ENCODE measurements at places on chromosomes 16 and 17.

DNA sequence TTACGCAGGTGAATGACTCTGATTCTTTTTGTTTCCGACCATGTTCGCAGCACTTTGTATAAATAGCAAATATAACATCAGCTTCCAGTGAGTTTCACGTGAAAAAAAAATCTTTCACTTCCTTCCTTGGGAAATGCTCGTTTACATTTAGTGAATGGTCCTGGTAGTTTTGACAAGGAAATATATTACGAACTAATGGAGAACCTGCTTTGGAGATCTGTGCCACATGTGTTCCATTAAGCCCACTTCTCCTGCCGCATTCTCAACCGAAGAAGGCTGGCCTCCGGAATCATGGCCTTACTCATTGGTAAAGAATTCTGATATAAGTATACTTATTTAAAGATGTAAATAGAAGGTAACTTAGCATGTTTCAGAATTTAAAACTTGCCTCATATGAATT is 3.6 kb downstream of the CRAMP1 start:
- no peak for DNase-seq

DNA sequence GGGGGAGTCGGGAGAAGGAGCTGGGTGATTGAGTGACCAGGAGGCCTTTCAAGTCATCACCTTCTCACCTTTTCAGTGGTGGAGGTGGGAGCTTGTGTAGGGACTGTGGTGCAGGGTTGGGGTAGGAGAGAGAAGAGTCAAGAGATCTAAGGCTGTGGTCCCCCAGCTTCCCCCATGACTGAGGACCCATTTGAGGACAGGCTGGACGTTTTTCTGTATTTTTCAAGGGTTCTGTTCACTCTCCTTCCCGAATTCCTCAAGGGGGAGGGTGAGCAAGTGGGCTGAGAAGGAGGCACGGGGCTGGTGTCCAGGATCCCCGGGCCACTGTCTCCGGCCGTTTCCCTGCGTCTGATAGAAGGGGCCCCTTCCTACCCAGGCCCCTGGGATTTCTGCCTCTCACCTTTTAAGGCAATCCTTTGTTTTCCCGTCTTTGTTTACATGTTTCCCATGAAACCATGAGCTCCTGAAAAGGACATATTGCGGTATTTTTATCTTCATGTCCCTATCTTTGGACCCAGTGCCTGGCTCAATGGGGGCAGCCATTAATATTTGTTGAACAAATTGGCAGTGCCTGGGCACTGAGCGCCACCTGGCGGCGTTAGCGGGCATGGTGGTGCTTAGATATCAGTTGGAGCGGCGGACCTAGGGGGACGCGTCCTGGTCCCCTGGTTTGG is 9.2 kb upstream of the CD300A start:
- peak; percentile 84 for DNase-seq

GRCh38 chr16:9212621-9213020 is 121.2 kb downstream of the HAPSTR1 start:
- DNase-seq: no peak

DNA sequence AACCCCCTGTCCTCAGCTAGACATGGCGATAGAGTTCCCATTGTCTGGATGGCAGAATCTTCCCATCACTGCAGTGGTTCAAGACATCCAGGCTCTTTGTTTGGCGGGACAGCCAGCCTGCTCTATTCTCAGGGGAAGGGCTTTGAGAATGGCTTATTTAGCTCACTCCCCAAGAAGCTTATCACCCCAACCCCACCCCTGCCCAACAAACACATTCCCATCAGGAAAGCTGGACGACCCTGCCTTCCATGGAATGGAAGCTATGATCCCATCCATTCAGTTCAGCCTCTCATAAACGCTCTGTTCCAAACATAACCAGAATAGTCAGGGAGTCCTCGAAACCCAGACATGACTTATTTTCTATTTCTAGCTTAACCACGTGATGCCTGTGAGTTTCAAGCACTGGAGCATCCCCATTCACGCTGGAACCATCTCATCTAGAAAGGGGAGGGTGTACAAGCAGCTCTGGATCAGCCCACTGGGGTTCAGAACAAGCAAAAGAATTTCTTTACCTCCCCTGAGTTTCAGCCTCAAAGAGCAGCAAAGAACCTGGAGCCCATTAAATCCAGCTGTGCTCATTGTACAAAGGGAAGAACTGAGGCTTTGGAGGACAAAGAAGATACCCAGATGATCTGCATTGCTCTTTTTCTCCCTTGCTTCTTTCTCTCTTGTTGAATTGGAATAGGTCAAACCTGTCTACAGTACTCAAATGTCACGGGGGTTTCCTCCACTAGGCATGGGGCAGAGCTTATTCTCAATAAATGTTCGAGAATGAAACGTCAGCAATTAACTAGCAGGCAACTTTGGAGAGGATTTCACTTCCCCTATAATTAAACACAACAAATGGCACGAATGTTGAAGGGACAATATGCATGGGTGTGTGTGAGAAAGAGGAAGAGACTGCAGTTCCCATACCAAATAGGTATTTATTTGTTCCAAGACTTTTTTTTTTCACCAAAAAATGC is 93.1 kb downstream of the XYLT1 start:
- no peak for DNase-seq

DNA sequence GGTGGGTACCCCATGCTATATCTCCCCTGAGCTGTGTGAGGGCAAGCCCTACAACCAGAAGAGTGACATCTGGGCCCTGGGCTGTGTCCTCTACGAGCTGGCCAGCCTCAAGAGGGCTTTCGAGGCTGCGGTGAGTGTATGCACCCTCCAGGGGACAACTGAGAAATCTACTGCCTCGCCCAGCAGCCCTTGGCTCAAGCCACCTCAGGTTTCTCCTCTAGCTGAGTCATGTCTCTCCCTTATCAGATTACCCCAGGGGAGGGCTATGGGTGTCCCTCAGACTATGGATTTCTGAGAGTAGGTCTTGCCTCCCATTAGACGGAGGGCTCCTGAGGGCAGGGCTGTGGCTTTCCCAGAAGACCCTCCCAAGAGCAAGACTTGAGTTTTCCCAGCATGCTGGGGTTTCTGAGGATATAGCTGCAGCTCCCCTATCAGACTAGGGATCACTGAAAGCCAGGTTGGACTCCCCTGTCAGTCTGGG is 6.7 kb downstream of the NEK8 start:
- no peak for DNase-seq

DNA sequence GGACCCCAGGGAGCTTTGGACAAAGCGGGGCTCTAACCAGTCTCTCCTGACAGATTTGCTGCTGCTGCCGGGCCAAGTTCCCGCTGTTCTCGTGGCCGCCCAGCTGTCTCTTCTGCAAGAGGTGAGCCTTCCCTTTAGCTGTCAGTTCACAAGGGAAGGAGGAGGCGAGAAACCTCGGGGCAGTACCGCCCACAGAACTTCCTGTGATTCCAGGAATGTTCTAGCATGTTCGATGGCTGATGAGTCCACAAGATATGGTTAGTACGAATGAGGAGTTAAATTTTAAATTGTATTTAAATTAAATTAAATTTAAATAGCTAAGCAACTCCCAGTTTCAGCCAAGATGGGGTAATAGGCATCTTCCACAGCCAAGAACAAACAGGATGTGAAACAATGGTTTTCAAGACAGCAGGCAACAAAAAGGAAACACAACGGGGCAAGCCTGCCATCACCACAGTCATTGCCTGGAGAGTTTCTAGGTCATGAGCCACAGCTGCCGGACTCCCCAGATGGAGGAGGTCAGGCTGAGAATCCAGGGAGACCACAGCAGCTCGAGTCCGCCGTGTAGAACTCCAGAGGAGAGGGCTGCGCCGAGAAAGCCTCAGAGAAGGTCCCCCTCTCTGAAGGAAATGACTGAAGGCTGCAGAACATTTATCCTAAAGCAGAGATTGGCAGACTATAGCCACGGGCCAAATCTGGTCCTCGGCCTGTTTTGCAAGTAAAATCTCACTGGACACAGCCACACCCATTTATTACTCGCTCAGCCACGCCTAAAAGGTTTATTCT is 9.5 kb upstream of the TCF25 start:
- DNase-seq: no peak

DNA sequence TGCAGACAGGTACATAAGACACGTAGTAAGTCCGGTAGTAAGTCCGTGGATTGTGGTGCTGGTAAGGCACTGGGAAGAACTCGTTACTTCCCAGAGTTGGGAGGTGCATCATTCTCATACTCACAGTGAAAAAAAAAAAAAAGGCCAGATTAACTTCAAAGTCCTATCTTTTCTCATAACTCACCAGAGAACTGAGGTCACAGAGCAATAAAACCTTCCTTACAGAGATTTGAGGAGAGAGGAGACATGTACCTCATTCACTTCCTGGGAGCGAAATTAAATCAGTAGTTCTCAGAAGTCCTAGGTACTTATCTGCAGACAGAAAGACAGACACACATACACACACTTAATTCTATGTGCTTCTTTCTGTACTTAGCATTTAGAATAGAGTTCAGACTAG is 22.5 kb downstream of the MPHOSPH6 start:
- no peak for DNase-seq

GRCh38 chr17:7587420-7588151 is 2.3 kb downstream of the SOX15 start:
- no peak for DNase-seq

DNA sequence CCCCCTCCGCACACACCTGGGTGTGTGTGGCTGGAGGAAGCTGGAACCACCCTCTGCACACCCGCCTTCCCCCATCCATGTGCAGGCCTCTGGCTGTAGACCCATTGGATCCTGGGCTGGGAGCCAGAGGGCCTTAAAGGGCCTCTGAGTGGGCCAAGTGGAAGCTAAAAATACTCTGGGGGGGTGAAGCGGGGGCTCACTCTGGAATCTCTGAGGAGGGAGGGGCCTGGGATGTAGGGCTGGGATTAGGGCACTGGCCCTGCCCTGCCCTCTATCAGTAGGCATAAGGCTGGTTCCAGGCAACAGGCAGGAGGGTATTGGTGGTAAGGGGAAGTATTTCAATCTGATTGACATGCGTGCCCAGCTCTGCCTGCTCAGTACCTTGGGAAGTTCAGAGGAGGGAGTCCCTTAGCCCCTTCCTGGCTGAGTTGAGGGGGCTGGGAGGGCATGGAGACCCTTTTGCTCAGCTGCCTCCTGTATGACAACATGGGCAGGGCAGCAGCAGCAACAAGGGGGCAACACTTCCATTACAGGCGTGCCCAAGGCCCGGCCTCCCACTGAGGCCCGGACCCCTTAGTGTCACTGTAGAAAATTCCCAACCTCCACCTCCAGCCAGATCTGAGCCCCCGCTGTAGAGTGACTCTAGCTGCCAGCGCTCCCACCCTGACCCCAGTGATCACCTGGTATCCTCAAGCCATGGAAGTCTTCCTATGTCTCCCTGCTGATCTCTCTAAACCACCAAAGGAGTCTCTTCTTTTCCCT is 5.2 kb downstream of the ITGA3 start:
- peak; percentile 86 for DNase-seq

DNA sequence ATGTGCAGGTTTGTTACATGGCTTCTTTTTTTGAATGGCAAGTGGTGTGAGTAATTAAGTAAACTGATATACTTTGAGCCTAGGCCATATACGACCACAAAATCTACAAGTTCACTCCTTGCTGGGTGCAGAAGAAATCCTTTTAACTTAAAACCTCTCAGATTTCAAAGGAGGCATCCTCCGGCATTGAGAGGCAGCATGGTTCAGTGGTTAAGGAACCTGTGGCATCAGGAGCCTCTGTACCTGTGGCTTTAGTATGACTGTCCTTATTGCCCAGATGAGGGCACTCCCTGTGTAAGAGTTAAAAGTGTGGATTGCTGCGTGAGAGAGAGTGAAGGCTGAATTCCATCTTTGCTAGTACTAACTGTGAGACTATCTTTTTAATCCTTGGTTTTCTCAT is 3.3 kb downstream of the NLRP1 start:
- no peak for DNase-seq

GRCh38 chr17:78583091-78583490 is 5.9 kb upstream of the DNAH17 start:
- DNase-seq: no peak

DNA sequence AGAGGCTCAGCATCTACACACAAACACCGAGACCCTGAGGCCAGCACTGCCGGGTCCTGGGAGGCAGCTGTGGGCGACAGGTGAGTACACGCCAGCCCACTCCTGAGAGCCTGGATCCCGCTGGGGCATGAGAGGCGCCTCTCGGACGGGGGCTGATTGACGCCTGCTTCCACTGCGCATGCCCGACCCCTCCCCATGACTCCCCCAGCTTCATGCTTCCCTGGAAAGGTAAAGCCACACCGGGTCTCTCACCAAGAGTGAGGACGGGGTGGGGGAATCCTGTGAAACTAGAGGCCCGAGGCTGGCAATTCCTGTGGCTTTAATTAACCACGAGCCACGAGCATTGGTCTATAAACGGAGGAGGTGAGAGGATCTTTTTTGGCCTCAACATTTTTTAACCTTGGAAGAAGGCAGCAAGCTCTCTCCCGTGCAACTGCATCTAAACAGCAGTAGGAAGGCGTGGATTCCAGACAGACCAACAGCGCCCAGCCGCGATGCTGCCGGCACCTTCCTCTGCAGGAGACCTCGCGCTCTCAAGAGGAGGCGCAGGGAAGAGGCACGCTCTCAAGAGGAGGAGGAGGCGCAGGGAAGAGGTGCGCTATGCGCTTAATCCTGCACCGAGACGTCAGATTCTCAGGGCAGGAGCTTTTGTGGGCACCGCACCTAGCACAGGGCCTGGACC is 71.8 kb upstream of the METRNL start:
- DNase-seq: peak; percentile 32

DNA sequence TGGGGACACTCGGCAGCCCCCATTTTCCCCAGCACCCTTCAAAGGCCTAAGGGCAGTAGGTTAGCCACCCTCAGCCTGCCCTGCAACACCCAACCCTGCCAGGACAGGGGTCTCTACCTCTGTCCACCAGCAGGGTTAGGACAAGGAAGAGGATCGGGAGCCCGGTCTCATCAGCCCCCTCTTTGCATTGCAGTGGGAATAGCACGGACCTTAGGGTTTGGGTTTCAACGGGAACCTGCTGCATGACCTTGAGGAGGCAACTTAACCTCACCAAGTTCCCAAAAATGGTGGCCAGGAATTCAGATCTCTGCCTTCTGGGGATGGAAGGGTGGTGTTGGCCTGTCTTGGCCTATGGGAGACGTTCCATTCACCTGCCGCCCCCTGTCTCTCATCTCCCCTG is 20.2 kb upstream of the SPPL2C start:
- no peak for DNase-seq

GRCh38 chr16:6286176-6286575 is 1046.5 kb upstream of the RBFOX1 start:
- DNase-seq: no peak

- no peak for DNase-seq
Observed at GRCh38 chr17:38465391-38466345, 37.4 kb downstream of the ARHGAP23 start.

DNA sequence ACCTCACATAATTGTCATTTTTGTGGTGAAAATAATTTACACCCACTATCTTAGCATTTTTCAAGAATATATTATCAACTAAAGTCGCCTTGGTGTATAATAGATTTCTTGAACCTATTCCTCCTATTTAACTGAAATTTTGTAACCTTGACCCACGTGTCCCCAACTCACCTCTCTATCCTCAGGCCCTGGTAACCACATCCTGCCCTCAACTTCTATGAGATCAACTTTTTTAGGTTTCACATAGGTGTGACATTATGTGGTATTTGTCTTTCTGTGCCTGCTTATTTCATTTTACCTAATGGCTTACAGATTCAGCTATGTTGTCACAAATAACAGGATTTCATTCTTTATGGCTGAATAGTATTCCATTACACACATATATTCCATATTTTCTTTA is 73.0 kb upstream of the CNTNAP4 start:
- DNase-seq: no peak
